Stimulated activated CD8-positive, alpha-beta memory T cell treated with anti-CD3 and anti-CD28 coated beads, Interleukin-4, amount 100 ng/mL, for 1 hour (primary cell): ENCODE measurements at places on chromosomes 11 and 22.

DNA sequence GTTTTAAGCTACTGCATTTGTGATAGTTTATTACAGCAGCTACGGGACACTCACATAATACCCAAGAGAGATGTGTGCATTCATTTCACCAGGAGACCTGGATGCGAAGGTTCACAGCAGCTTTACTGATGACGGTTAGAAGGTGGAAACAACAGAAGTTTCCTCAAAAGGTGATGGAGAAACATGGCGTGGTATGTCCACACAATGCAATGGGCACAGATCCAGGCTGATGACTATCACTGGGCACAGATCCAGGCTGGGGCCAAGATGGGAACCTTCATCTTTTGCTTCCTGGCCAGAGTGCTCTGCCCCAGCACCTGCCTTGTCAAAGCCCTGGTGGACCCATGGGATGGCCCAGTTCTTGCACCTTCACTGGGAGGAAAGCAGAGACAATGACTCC lies 30.6 kb upstream of the RFPL3 start:
- no peak for DNase-seq

DNA sequence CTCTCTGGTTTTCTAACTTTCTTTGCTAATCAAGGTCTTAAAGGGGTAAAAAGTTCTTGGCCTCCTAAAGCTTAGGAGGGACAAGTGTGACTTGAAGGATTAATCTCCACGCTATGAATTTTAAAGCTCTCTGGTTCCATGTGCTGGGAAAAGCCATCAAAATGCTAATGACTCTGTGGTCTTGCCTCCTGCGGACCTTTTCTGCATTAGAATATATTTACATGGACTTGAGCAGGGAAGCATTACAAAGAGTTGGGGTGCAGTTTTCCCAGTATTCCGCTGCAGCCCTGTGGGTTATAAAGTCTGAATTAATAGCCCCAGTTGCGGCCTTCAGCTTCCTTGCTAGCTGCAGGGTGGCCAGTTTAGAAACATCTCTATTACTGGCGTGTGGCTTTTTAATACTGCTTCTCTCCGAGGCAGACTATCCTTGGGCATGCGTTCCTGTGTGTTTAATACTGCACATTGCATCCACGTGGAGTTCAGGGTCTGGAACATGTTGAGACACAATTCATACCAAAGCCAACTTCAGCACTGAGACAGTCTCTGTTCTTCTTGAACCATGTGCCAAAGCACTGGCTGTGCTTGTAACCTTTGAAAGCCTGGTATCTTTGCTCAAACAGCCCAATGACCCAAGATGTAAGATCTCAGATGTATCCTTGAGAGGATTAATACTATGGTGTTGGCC lies 27.3 kb downstream of the TSPAN18 start:
- DNase-seq, result no peak

DNA sequence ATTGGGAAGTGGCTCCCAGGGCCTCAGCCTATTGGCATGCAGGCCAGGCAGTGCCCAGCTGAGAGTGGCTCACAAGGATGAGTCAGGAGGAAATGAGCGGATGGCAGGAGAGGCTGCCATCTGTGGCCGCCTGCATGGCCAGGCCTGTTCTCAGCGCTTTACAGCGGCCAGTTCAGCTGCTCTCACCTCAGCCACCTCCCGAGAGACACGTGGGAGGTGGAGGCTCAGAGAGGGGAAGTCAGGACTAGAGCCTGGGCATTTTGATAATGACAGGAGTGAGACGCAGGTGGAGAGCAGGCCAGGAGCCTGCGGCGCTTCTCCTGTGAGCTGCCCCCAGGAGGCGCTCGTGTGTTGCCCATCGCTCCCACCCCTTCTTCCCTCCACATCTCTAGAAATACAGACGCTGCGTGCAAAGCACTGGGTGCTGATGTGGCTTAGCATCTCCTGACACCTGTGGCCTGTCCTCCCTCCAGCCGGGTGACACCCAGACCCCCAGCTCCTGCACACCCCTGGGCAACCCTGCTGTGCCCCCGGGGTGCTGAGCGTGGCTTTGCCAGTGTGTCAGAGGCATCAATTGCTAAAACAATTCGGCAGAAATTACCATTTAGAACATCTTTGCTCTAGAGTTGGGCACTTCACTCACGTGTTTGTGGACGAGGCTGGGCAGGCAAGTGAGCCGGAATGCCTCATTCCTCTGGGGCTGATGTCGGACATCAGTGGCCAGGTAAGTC lies 21.4 kb upstream of the PANX2 start:
- peak; percentile 34 for DNase-seq

- no peak for DNase-seq
Measured at GRCh38 chr11:18295316-18295715, 26.6 kb downstream of the HPS5 start.

GRCh38 chr11:21634956-21635355 lies 557.9 kb upstream of the ANO5 start:
- DNase-seq, result no peak

DNA sequence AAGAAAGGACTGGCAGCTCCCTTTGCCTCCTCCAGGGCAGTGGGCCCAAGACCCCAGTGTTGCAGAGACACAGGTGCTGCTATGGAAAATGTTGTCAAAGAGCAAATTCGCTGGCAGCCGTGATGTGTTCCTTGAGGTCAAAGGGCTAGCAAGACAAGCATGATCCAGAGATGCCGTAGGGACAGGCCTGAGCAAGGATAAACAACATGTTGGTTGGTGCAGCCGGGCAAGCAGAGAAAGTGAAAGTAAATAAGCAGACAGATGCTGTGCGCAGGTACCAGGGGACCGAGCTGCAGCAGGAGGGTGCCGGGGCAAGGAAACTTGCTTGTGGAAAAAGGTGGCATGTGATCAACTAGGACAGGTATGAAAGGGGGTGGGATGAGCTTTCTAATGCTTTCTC lies 125.5 kb upstream of the NECTIN1 start:
- DNase-seq, result no peak

- DNase-seq, result no peak
Measured at GRCh38 chr22:47161631-47162030, 399.2 kb downstream of the TBC1D22A start.

GRCh38 chr11:83612891-83613766 lies 327.0 kb upstream of the CCDC90B start:
- no peak for DNase-seq

- no peak for DNase-seq
Measured at GRCh38 chr22:28369854-28370253, 309.8 kb downstream of the TTC28 start.

DNA sequence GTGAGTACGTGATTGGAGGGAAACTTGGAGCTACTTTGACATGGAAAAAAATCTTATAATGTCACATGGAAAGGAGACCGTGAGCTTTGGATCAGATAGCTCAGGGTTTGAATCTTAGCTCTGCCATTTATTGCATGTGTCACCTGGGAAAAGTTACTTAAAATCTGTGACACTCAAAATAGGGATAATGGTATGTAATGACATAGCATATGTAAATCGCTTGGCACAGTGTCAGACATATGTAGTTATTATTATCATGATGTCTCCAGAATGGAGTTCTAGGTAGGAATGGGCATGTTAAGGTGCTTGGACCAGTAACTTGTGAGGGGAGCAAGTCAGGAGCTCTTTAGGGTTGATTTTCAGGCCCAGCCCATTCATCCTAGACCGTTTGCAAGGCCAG lies 75.8 kb downstream of the GRIK4 start:
- DNase-seq, result no peak

DNA sequence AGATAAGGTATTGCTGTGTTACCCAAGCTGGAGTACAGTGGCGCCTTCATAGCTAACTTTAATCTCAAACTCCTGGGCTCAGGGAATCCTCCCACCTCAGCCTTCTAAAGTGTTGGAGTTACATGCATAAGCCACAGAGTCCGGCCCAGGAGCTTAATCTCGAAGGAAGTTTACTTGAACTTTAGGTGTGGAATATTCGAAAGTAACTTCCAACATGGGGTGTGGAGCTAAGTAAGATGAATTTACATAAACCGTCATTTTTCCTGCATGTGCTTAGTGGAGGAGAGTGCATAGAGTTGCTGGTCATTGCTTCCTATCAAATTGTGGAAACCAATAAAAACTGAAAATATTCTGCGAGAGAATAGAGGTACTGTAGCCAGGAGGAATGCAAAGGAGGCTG lies 1.5 kb downstream of the ATG13 start:
- DNase-seq, result no peak

GRCh38 chr11:47329431-47329986 lies 23.0 kb downstream of the MYBPC3 start:
- no peak for DNase-seq

- DNase-seq, result no peak
Measured at GRCh38 chr11:107591378-107592230, 657 bp downstream of the ELMOD1 start.
